ENCODE measurements at places on chromosomes 1 and 21. TPM values are rescaled to one million over a fixed set of nuclear protein-coding genes. Genes with fewer than 3 reads are reported as not detected.

The NOS1AP gene
- polyA plus RNA-seq: 0.46 TPM

The PRKAA2 gene
- 2.0 TPM for polyA plus RNA-seq

The DEPDC1 gene
- 1.00 TPM for polyA plus RNA-seq

The MAP10 gene
- polyA plus RNA-seq: 1.2 TPM

The NTMT2 gene
- polyA plus RNA-seq: not detected

The CD1B gene
- polyA plus RNA-seq: not detected

The PLPPR4 gene
- not detected for polyA plus RNA-seq

The NUF2 gene
- 7.2 TPM for polyA plus RNA-seq

The LRRC53 gene
- polyA plus RNA-seq: not detected

The SPRR2F gene
- 0.62 TPM for polyA plus RNA-seq

The AZIN2 gene
- polyA plus RNA-seq: 0.61 TPM

The LRRC41 gene
- polyA plus RNA-seq: 22.7 TPM

The SPRR4 gene
- polyA plus RNA-seq: not detected

The NUDT4B gene
- polyA plus RNA-seq: 3.0 TPM

The CR1L gene
- not detected for polyA plus RNA-seq

The NBPF6 gene
- not detected for polyA plus RNA-seq

The ELF3 gene
- 242 TPM for polyA plus RNA-seq

The MAEL gene
- not detected for polyA plus RNA-seq

The LIN28A gene
- not detected for polyA plus RNA-seq

The RSBN1 gene
- 2.8 TPM for polyA plus RNA-seq

The SLAMF1 gene
- polyA plus RNA-seq: 0.12 TPM

The TNFAIP8L2 gene
- 4.1 TPM for polyA plus RNA-seq

The PDPN gene
- 25.7 TPM for polyA plus RNA-seq

The HLX gene
- polyA plus RNA-seq: 1.7 TPM

The CRNN gene
- not detected for polyA plus RNA-seq

The KRTAP19-7 gene
- not detected for polyA plus RNA-seq

The IL12RB2 gene
- polyA plus RNA-seq: not detected

The GUCA2A gene
- polyA plus RNA-seq: not detected

The LCE3E gene
- polyA plus RNA-seq: 0.65 TPM

The TAL1 gene
- 1.2 TPM for polyA plus RNA-seq

The NAV1 gene
- polyA plus RNA-seq: 3.0 TPM

The KISS1 gene
- 8.3 TPM for polyA plus RNA-seq

The KRTAP26-1 gene
- polyA plus RNA-seq: not detected

The TRIM46 gene
- 0.61 TPM for polyA plus RNA-seq

The LBR gene
- polyA plus RNA-seq: 25.5 TPM

The STYXL2 gene
- not detected for polyA plus RNA-seq

The MROH7 gene
- polyA plus RNA-seq: 1.7 TPM

The ATAD3B gene
- 23.8 TPM for polyA plus RNA-seq

The C8B gene
- polyA plus RNA-seq: not detected

The ENSA gene
- polyA plus RNA-seq: 207 TPM

The PDC gene
- not detected for polyA plus RNA-seq

The SPAG17 gene
- not detected for polyA plus RNA-seq

The NPPB gene
- 3.9 TPM for polyA plus RNA-seq

The INTS7 gene
- 5.8 TPM for polyA plus RNA-seq

The CALML6 gene
- polyA plus RNA-seq: 1.4 TPM

The SLC30A2 gene
- 0.30 TPM for polyA plus RNA-seq

The ADAMTS1 gene
- 12.2 TPM for polyA plus RNA-seq

The CHAF1B gene
- 1.8 TPM for polyA plus RNA-seq

The MYOC gene
- 0.25 TPM for polyA plus RNA-seq

The C1orf74 gene
- polyA plus RNA-seq: 1.5 TPM

Measured in stomach (tissue), 19 donors.